ENCODE measurements at places on chromosomes 11 and 22.

- no peak for DNase-seq
Measured at GRCh38 chr11:119422809-119423508, at the start of gene THY1. TSS of gene THY1 (minus strand) at chr11:119423172. CDS start at chr11:119420905, 2,267 bp downstream.

DNA sequence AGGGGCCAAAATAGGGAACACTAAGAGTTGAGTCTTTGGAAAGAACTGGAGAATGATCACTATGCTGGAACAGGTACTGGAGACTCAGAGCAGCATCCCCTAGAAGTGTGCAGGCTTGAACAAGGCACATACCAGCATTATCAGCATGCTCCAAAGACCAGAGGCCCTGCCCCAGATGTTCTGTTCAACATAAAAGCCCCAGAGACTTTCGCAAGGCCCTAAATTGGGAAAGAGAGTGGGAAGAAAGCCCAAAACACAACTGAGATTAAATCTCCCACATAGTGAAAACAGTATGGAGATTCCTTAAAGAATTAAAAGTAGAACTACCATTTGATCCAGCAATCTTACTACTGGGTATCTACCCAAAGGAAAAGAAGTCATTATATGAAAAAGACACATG lies 9.4 kb downstream of the CNGA4 start:
- DNase-seq, result no peak

DNA sequence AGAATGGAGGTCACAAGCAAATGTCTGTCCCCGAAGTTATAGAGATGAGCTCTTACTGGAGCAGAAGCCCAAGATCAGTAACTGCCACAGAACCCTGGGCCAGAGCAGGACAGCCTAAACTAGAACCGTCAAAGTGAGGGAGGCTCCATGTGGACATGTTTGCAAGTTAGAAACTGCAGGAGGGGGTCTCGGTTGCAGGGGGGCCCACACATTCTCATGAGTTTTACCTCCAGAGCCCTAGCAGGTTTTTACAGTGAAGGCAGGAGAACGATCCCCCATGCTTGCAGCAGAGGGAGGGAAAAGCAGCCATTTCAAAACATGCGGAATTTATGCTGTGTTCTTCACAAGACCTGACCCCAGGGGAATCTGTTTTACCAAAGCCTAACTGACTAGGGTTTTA lies 133.5 kb upstream of the B3GAT1 start:
- no peak for DNase-seq

DNA sequence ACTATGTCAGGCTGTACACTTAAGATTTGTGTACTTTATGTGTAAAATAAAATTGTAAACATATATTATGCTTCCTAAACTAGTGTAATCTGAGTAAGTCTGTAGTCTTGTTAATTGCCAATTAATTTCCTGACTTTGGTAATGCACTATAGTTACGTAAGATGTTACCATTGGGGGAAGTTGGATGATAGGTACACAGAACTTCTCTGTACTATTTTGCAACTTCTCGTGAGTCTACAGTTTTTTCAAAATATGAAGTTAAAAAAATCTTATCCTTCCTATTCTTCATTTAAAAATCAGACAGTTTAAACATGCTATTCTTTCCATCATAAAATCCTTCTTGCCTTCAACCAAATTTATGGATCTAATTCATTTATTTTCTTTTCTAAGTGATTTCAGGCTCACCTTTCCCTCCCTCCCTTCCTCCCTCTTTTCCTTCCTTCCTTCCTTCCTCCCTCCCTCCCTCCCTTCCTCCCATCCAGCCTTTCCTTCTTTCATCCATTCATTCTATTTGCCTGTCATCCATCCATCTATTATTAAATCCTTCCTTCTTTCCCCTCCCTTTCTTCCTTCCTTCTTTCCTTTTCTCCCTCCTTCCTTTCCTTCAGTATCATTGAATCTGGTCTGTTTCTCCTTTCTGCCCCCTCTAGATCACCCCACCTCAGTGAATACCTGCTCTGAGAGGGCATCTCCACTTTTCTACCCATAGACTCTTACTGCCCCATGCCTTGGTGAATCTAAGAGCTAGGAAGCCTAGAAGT lies 22.1 kb upstream of the ASCC2 start:
- no peak for DNase-seq

GRCh38 chr11:47991266-47991830 lies 11.0 kb downstream of the PTPRJ start:
- no peak for DNase-seq

GRCh38 chr11:69480547-69481392 lies 693 bp upstream of the LINC01488 start:
- DNase-seq, result no peak

- no peak for DNase-seq
Measured at GRCh38 chr22:48445113-48445827, 1382.4 kb downstream of the BRD1 start.

Data from substantia nigra (tissue), 51 donors.